ENCODE measurements at places on chromosomes 3 and 15.

- DNase-seq, result peak; percentile 88
Measured at GRCh38 chr15:74768771-74769342, 13.0 kb upstream of the CSK start.

- peak; percentile 83 for DNase-seq
Measured at GRCh38 chr3:43217633-43218032, 68.7 kb upstream of the SNRK start.

GRCh38 chr15:70576696-70577095, 186.7 kb downstream of the UACA start:
- peak; percentile 30 for DNase-seq

- no peak for DNase-seq
Measured at GRCh38 chr3:133448478-133449122, 48.7 kb downstream of the BFSP2 start.

DNA sequence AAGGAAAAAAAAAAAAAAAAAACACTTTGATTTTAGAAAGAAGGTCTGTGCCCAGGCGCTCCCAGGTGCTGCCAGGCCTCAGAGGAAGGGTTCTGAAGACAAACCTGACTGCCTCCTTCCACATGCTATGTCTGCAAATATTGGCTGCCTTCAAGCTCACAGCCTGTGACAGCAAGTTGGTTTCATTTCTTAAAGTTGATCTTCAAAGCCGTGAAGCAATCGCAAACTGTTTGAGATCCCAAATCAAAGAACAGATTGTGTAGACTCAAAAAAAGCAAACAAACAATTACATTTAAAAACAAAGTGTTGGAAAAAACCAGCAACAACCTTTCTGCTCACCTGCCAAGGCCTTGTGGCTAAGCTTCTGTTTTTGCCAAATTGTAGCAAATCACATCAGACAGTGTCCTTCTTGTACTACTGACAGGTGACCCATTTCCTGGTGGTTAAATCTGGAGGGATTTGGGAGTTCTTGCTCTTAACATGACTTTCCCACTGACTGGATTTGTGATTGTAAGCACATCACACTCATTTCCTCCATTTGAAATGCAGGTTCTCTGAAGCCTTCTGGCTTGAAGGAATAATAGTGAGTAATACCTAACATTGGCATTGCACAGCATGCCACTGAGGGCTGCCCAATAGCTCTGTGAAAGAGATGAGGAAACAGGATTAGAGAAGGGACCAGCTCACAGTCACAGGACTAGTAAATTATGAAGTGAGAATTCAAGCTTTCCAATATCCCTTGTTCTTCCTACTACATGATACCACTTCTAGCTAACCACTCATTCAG, 502.4 kb downstream of the LPP start:
- peak; percentile 21 for DNase-seq

DNA sequence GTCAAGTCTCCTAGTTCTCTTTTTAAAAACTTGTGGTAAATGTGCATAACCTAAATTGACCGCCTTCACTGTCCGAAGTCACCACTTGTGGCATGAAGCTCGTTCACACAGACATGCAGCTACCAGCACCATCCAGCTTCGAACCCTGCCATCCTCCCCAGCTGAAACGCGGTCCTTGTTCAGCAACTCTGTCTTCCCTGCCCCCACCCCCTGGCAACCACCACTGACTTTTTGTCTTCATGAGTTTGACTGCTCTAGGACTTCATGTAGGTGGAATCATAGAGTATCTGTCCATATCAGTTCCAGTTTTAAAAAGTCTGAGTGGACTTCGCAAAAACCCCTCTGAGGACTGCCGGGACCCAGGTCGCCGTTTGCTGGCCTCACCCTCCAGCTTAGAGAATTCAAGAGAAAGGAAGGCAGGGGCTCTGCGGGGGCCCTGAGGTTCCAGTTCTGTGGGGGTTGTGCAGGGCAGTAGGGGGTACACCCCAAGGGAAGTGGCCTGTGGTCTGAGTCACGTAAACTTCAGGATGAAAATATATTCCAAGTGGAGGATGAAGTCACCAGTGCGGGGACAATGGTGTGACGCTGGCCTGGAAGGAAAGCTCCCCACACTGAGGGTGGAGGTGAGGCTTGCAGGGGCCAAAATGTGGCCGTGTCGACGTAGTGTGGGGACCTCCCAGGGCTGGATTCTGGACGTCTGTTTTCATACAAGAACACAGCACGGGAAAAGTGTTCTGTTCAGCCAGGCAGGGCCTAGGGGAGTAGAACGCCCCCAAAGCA, 67.6 kb downstream of the ABTB1 start:
- DNase-seq, result no peak

DNA sequence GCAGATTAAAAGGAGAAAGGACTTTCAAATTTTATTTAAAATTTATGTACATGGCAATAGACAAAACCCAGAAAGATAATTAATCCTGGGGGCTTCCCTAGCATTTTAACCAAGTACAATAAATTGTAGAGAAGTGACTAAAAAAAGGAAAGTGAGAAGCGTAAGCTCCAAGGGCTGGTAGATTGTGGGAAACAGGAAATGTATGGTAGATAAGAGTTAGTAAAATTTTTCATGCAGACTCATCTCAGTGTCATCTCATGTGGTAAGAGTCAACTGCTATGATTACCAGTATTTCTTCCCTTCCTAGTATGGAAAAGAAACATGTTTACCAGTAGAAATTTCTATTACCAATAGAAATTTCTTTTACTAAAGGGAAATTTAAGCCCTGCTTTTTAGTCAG, 464.3 kb upstream of the AGTR1 start:
- DNase-seq, result peak; percentile 45

- no peak for DNase-seq
Measured at GRCh38 chr3:61613666-61614065, 52.3 kb downstream of the PTPRG start.

- peak; percentile 84 for DNase-seq
Measured at GRCh38 chr3:72011485-72011884, 226.5 kb upstream of the PROK2 start.

DNA sequence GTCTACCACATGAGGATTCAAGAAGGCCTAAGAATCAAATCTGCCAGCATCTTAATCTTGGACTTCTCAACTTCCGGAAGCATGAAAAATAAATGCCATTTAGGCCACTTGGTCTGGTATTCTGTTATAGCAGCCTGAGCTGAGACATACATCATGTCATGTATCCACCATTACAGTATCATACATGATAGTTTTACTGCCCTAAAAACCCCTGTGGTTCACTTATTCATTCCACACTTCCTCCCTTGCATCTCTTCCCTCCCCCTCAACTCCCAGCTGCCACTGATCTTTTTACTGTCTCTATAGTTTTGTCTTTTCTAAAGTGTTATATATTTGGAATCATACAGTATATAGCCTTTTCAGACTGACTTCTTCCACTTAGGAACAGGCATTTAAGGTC, 161.8 kb downstream of the SNRK start:
- no peak for DNase-seq

- no peak for DNase-seq
Measured at GRCh38 chr3:15572138-15572537, 29.2 kb downstream of the HACL1 start.

- peak; percentile 62 for DNase-seq
Measured at GRCh38 chr3:157127831-157128767, 31.8 kb downstream of the CCNL1 start.

GRCh38 chr15:27798807-27799206, 300.3 kb downstream of the OCA2 start:
- DNase-seq, result no peak

DNA sequence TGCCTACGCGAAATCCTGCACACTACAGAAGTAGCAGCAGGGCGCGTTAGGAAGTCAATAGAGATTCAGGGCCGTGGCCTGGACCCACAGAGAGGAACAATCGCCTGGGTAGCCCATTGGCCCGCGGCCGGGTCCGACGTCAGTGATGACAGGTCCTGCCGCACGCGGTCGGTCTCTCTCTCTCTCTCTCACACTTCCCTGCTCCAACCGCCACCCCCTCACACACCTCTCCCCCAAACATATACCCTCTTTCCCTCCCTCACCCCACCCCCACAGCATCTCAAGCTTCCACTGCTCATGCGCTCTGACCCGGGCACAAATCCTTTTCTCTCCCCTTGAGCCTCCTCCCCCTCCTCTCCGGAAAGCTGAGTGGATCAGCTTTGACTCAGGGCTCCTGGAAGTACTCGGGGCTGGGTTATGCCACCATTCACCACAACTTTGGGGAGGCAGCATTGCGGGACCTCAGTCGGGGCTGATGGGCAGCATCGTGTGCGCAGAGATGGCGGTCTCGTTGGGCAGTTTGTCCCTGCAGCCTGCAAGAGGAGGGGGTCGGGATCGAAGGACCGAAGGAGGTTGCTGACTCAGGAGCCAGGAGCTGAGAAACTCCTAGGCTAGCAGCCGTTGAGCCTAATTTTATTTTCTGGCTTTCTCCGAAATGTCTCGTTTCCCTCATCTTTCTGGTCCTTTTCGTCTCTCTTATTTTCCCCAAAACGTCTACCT, 9.0 kb downstream of the ZIC4 start:
- DNase-seq, result peak; percentile 44

DNA sequence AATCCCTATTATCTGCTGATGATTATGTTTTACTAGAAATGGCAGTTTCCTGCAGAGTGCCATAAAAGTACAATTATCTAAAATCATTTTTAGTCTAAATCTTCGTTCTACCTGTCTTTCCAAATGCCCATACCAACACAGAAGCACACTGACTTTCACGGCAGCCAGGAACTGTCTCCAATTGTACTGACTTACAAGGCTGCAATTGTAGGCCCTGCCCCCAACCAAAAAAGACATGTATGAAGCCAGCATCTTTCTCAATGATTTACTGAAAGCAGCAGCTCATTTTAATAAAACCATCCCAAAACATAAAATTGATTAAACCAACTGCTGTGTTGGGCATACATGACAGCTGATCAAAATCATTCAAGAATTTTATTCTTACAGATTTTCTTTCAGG, 119.0 kb downstream of the TBC1D5 start:
- no peak for DNase-seq

DNA sequence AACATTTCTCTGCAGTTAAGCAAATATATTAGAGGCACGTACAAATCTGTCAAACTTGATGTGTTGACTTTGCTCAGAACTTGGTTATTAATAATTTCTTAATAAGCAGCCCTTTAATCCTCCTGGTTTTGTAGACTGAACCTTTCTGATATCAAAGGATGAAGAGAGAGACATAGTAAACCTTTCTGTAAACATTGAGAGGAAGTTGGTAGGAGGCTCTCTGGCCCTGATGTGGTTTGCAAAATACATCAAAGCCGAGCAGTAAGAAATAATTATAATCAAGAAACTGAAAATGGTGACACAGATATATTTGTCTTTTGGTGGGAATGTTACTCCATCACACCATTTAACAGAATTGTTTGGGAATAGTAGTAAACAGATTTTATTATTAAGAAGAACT, 111.9 kb downstream of the OXSM start:
- no peak for DNase-seq

DNA sequence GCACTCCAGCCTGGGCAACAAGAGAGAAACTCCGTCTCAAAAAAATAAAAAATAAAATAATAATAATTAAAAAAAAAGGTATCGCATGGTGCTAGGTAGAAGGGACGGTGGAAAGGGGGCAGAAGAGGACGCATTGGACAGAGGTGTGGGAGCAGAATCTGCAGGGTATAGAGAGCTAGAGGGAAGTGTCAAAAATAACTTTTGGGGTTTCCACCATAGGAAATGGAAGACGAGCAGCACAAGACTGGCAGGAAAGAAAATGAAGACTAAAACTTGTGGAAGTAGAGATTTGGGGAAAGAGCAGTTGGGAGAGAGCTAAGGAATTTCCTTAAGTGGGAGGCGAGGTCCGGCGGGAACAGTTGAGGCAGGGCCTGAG, 585 bp upstream of the MKRN2 start:
- DNase-seq, result no peak

DNA sequence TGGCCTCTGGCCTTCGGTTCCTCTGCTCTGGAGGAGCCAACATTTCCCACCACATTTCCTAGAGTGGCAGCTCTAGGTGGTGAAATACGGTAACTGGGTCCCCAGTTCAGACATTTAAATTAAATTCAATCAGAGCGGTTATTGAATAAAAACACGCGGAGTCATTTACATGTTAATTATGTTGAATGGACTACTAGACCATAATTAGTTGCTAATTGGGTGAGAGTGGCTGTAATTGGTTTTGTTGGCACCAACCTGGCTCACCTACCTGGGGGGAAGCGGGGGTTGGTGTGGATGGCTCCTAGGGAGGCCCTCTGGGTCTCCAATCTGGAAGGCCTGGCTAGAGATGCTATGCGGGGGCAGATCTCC, 12.7 kb downstream of the SEMA3F start:
- DNase-seq, result no peak

GRCh38 chr15:95162069-95162468, 930.7 kb downstream of the MCTP2 start:
- DNase-seq, result no peak

- no peak for DNase-seq
Measured at GRCh38 chr3:151142929-151143328, 57.5 kb downstream of the MED12L start.

DNA sequence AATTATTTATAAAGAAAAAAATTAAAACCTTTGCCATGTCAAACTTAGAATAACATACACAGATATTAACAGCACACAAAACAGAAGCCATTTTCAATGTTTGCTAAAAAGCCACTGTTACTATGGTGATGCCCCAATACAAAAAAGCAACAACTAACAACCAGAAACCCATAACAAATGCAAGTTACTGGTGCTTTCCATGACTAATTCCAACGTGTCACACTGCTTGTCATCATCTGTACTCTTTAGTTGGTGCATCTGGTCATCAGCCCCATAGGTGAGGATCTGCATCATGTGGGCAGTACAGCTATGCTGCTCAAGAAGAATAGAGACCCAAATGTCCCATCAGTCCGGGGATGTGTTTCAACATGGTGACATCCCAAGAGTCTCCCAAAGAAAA, 52.8 kb downstream of the ATP8B4 start:
- no peak for DNase-seq

DNA sequence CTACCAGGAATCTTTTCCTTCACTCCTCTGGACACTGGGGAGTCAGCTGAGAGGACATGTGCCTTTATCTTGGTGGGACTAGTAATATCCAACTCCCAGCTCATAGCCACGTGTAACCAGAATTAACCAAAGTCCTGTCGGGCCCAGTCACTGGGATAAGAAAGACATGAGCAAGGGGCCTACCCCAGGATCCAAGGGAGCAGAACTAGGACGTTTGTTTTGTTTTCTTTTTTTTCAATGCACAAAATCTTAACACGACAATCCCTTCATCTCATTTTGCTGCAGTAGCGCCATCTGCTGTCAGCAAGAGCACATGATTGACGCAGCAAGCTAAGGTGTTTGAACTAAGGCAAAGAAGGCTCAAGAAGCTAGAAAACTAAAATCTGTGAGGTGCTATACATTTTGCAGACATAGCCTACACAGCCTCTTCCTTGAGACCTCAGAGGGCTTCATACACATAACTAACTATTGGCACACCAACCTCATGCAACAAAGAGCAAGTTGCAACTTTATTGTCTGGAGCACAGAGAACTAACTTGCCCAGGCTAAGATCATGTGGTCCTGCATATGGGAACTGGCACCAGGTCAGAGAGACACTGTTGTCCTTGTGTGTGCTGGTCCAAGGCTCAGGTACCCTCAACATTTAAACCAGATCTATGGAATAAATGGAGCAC, 43.6 kb downstream of the RLBP1 start:
- DNase-seq, result peak; percentile 80

- peak; percentile 74 for DNase-seq
Measured at GRCh38 chr3:13480340-13481318, 523 bp downstream of the HDAC11 start.

GRCh38 chr15:33083232-33084081, 111.1 kb downstream of the FMN1 start:
- DNase-seq, result no peak

All from GM03348 (cell line).